ENCODE measurements at places on chromosomes 6 and 20.

- no peak for DNase-seq
Observed at GRCh38 chr6:27492631-27493190, 19.8 kb upstream of the ZNF184 start.

- no peak for DNase-seq
Observed at GRCh38 chr6:33906439-33906838, 102.6 kb upstream of the MLN start.

- peak; percentile 10 for DNase-seq
Observed at GRCh38 chr6:149354009-149354408, 36.5 kb downstream of the TAB2 start.

DNA sequence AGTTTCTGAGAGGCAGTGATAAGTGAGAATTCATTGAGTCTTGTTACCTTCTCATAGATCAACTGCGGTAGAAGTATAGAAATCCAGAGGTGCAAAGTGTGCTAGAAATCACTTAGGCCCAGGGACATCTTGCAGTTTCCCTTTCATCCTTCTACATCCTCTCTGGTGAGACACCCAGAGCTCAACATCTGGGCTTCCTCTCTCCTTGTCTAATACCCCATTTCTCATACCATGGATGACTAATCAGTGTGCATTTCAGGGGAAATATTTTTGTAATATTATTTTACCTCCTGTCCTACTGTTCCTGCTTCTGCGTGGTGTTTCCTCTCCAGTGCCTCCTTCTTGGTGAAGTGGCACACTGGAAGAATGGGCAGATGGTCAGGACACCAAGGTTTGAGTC, 322.4 kb downstream of the TFAP2B start:
- no peak for DNase-seq

DNA sequence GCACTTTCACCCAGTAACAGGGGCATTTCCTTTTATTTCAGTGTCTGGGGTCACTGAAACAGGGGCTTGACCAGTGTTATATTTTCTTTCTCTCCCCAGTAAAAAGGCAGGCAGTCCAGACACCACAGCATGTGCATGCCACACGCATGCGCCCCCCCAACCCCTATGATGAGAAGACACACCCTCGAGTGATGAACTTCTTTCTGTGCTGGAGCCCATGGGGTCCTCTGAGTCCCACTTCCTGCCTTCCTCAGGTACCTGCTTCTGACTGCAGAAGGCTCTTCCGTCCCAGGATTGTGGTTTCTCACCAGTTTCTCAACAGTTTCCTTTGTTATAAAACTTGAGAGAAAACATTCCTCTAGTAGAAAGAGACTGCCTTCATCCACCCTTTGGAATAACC, 45.7 kb upstream of the TMEM181 start:
- DNase-seq: no peak

- no peak for DNase-seq
Observed at GRCh38 chr6:36202101-36202500, 5.6 kb downstream of the BRPF3 start.

DNA sequence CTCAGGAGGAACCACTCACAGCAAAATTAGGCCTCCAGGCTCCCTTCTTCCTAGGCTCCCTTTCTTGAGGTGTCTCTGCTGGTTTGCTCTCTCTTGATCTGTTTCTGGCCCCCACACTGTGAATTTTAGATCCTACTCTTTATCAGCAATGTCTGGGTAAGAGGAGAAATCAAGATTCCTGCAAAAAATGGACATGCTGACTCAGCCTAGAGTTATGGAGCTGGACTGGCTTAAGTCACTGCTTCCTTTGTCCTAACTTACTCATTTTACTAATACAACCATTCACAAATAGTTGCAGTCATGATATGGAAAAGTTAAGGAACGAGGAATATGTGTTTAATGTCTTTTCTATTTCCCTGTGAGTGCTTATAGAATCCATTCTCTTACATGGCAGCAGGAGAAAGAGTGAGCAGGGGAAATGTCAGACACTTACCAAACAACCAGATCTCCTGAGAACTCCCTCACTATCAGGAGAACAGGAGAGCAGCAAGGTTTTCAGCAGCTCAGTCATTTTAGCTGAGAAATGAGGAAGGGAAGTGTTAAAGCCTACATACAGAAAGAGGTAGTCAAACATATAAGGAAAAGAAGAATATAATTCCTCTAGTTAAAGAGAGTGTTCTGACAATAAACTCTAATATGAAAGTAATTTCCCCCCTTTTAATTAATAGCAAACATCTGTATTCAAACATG, 160.8 kb downstream of the PDE7B start:
- DNase-seq: no peak

- no peak for DNase-seq
Observed at GRCh38 chr6:150880336-150880735, 14.8 kb downstream of the MTHFD1L start.

GRCh38 chr6:683742-684440, 9.0 kb downstream of the EXOC2 start:
- peak; percentile 94 for DNase-seq

- DNase-seq: no peak
Observed at GRCh38 chr6:148389086-148389485, 46.4 kb downstream of the SASH1 start.

- no peak for DNase-seq
Observed at GRCh38 chr6:139568956-139569538, 194.6 kb upstream of the CITED2 start.

- peak; percentile 74 for DNase-seq
Observed at GRCh38 chr6:161748535-161749416, 474.9 kb upstream of the AGPAT4 start.

GRCh38 chr6:5537967-5538366, 276.7 kb downstream of the FARS2 start:
- no peak for DNase-seq

GRCh38 chr6:84763003-84763885, 1.2 kb downstream of the TBX18 start:
- DNase-seq: peak; percentile 33

GRCh38 chr6:56647172-56647762, 4.6 kb upstream of the DST start:
- no peak for DNase-seq

Measured in NCI-H524 (cell line).